Retinal pigment epithelial cell (primary cell): ENCODE measurements at places on chromosomes 1 and 21.

GRCh38 chr1:207711285-207711684, 40.6 kb upstream of the CD46 start:
- no peak for DNase-seq

GRCh38 chr1:154330669-154331068, 5.3 kb downstream of the ATP8B2 start:
- DNase-seq = no peak

DNA sequence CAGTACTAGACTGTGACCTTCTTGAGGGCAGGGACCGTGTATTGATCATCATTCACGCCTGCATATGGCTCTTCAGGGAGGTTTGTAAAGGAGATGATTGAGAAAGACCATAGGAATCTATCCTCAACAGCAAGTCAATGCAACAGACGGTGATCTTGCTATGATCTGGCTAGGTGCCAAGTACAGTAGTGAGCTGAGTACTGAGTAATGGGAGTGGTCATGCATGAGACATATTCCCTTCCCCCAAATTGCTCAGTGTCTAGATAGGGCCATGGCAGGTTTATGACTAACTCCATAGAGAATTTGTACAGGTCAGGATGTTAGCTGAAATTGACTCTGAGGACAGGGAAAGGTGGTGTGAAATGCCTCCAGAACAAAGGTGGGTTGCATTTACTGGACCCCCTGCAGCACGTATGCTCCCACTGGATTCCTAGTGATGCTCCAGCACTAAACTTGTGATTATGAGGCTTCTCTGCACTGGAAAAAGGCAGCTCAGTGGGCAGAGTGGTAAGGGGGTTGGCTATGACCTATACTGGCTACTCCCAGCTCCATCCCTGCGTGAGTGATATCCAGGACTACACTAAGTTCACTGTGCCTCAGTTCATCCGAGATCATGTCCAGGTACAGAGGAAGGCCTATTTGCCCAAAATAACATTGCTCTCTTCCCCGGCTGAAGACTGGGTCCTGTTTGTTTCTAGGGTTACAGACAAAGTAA, 37.2 kb downstream of the KCNJ6 start:
- DNase-seq = peak; percentile 49

DNA sequence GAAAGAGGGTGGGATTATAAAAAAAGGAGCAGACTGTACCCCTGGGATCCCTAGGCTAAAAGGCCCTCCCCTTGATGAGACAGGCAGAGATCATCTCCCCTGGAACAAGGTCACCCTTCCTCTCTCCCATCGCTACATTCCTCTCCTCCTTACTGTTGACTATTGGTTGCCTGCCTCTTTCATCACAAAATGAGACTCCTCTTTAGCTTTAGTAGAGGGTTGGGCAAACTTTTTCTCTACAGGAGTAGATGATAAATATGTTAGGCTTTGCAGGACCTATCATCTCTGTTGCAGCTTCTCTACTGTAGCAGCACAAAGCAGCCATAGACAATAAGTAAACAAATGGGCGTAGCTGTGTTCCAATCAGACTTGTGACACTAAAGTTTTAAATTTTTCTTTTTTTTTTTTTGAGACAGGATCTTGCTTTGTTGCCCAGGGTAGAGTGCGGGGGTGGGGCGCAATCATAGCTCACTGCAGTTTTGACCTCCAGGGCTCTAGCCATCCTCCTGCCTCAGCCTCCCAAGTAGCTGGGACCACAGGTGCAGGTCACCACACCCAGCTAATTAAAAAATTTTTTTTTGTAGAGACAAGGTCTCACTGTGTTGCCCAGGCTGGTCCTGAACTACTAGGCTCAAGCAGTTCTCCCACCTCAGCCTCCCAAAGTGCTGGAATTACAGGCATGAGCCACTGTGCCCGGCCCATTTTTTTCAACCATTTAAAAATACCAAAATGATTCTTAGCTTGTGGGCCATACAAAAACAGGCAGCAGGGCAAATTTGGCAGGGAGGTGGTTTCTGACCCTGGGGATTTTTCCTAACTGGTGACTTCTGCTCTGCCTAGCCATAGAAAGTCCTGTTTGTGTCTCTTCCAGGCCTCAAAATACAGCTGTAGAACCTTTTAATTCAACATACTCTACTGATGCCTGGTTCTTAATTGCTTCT, 15.1 kb downstream of the MCL1 start:
- DNase-seq = no peak

- DNase-seq = no peak
These were observed 245.7 kb upstream of the RGS18 start for GRCh38 chr1:191912517-191912916.
